ENCODE measurements at places on chromosomes 6 and 20. TPM values are rescaled to one million over a fixed set of nuclear protein-coding genes. Genes with fewer than 3 reads are reported as not detected.

The FAM83C gene
- total RNA-seq, result not detected

DNA sequence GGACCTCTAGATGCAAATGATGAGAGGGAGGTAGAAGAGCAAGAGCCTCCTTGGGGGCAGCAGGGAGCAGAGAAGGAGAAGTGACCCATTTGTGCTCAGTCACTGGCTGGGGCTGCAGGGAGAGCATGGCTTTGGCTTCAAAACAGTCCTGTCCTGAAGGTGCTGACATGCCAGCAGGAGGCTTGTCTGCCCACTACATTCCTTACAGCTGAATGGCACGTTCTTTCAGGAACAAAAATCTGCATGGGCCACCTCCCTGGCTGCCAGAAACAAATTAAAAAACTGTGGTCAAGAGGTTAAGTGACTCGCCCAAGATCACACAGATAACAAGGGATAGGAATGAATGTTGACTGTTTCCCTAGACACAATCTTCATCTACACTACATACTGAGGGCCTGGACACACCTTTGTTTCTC is 188.8 kb downstream of the HIVEP2 start:
- DNase-seq, result no peak

DNA sequence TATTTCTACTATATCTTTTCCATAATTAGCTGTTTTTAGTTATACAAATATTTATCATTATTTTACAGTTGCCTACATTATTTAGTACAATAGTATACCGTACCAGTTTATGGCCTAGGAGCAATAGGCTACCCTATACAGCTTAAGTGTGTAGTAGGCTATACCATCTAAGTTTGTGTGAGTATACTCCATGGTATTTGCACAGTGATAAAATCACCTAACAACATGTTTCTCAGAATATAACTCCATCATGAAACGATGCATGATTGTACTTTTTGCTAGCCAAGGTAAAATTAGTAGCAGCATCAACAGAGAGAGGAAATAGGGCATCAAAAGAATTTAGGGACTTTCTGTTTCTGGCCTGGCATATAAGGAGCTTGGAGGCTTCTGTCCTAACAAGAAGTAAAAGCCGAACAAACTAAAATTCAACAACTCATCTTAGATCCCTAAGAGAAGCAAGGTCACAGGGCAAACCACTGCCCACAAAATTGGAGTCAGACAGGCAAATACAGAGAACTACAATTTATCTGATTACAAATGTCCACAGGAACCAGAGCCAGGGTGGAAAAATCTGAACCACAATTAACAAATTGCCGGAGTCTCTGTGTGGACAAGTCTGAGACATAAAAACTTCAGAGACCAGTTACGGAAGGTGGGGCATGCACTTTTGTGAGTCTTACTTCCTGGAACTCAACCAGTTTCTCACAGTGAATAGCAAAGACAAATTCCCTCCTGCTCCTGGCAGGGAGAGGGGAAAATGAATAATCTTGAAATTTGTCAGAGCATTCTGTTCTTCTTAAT is 671.4 kb downstream of the RFPL4B start:
- no peak for DNase-seq

The COL9A3 gene
- total RNA-seq, result 0.42 TPM
